Activated naive CD8-positive, alpha-beta T cell treated with anti-CD3 and anti-CD28 coated beads, Interleukin-2, amount 50 U/mL, for 16 hours (primary cell): ENCODE measurements at places on chromosomes 11 and 22.

GRCh38 chr11:42526426-42526825 lies 785.4 kb upstream of the API5 start:
- DNase-seq: no peak

DNA sequence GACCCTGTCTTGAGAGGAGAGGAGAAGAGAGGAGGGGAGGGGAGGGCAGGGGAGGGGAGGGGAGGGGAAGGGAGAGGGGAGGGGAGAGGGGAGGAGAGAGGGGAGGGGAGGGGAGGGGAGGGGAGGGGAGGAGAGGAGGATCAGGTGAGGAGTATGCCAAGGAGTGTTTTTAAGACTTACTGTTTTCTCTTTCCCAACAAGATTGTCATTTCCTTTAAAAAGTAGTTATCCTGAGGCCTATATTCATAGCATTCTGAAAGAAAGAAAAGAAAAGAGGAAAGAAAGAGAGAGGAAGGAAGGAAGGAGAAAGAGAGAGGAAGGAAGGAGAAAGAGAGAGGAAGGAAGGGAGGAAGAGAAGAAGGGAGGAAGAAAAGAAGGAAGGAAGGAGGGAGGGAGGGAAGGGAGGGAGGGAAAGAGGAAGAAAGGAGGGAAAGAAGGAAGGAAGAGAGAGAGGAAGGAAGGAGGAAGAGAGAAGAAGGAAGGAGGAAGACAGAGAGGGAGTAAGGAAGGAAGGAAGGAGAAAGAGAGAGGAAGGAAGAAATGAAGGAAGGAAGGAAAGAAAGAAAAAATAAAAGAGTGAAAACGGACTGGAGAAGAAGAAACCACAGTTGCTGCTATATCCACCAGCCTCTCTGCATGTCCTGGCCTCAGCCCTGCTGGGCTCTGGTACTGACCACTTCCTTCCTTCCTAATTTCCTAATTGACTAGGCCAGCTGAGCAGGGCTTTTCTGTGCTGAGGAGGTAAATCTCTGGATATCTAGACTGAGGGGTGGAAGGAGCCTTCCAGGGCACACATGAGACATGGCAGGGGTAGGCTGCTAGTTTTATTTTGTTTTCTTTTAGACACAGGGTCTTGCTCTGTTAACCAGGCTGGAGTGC lies 1.1 kb upstream of the SAA1 start:
- no peak for DNase-seq

DNA sequence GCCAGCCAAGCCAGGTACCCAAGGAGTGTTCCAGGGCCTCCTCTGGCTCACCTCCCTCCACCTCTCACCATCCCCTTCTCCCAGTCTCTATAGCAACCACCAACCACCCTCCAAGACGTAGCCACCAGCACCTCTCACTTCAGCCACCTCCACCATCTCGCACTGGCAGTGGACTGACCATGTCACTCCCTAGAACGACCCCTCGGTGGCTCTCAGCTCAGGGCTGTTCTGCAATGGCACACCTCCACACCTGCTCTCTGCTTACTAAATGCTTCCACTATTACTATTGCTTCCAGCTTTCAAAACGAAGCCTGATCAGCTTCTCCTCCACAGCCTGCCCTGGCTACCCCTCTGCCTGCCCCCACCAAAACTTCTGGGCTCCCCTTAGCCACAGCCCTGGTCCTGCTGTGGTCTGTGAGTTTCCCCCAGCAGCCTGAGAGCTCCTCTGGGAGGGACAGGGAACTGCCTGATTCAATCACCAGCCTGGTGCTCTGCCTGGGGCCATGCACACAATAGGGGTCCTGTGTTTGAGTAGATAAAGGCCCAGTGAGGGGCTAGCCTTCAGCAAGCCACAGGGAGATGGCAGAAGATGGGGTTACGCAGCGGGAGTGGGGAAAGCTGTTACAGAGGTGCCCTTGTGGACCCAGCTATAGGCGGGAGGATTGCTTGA lies 17.5 kb upstream of the CBX7 start:
- no peak for DNase-seq

GRCh38 chr22:48423481-48423911 lies 1404.2 kb downstream of the BRD1 start:
- no peak for DNase-seq

DNA sequence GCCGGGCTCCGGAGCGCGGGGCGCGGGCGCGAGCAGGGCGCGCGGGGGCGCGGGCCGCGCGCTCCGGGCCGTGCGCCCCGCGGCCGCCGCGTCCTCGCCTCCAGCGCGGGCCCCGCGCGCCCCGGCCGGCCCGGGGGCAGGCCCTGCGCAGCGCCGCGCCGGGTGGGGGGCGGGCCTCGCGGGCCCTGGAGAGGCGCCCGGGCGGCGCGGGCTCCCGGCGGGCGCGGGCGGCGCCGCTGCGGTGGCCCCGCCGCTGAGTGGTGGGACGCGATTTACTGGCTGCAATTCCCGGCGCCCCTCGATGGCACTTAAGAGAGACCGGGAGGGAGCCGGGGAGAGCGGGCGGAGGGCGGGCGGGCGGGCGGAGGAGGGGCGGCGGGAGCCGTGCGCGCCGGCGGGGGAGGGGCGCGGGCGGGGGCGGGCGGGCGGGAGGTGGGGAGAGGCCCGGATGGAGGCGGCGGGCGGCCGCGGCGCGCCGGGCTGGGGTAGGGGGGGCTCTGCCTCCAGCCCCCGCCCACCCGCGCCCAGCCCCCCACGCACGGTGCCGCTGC lies 73.2 kb upstream of the TCF20 start:
- no peak for DNase-seq

DNA sequence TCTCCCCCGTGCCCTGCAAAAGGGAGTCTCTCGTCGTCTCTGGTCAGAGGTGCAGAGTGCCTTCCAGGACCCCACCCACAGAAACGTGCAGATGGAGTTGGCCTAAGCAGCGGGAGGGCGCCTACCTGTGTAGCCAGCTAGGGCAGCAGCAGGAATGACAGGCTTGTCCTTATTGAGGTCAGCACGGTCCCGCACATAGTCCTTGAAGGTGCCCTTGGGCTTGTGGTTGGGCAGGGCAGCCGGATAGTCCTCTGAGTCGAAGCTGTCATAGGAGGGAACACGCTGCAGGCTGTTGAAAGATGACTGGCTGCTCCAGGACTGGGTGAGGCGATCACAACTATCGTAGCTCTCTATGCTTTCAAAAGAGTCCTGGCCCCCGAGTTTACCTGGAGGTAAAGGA lies 107.3 kb downstream of the ETS1 start:
- no peak for DNase-seq
